CD4-positive, alpha-beta T cell treated with Interleukin-4 for 4 hours (primary cell): ENCODE measurements at places on chromosomes 7 and 10.

DNA sequence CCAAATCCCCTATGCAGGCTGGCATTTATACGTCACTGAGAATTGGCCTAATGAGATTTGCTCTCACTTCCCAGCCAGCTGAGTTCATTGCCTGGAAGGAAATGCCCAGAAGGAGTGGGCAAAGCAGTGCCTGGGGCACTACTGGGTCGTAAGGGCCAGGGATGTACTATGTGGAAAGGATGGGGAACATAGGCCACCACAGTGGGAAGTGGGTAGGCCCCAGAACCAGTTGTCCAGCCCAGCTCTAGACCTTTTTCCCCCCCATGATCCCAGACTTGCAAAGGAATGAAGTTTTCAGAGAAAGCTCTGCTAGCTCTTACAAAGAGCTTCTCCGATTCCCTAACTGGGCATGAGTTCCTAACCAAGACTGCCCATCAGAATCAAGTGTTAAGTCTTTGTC, 13.9 kb downstream of the TRPV5 start:
- no peak for DNase-seq

- no peak for DNase-seq
Observed at GRCh38 chr7:157581740-157582139, 244.9 kb downstream of the DNAJB6 start.

GRCh38 chr7:81407094-81407493, 362.8 kb downstream of the HGF start:
- no peak for DNase-seq

DNA sequence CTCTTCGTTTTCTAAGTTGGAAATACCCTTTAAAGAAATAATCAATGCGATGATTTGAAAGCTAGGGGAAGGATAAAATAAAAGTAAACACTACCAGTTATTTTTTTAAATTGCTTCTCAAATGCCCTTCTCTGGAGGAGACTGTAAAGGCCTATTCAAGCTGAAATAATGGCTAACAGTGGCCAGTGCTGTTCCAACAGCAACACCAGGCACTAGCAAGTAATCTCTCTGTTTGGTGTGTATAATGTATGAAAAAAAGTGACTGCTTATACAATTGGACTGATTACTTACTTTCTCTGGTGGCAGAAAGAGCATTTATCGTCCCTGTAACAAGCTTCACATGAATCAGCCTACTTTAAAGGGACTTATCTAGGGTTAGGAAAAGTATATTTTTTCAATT, 102.7 kb downstream of the CSTF2T start:
- no peak for DNase-seq

- peak; percentile 80 for DNase-seq
Observed at GRCh38 chr7:38368191-38368605, 94.8 kb upstream of the TARP start.

DNA sequence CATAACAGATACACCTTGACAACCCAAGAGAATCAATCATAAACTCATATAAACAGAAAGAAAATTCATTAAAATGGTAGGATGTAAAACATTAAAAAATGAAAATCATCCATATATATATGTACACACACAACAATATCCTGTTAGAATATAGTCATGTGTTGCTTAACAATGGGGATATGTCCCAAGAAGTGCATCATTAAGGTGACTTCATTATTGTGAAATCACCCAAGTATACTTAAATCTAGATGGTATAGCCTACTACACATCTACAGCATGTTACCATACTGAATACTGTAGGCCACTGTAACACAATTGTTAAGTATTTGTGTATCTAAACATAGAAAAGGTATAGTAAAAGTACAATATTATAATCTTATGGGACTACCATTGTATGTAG, 115.8 kb upstream of the TMEM168 start:
- no peak for DNase-seq

- no peak for DNase-seq
Observed at GRCh38 chr7:98354511-98355249, 46.2 kb downstream of the BAIAP2L1 start.

DNA sequence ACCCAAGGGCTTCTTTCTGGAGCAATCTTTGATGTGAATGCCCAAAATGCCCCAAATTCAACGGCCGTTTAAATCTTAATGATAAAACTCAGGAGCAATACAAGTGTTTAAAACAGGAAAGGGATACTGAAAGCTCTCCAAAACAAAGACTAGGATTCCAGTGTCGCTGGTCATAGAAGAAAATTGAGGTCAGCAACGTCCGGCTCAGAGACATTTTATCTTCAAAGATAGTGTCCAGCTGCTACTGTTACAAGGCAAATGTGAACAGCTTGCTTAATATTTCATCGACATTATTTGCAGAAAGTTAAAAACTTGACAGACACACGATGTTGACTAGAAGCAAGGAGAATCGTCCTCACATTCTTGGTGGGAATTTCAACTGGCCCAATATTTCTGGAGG, 15.4 kb upstream of the CTBP2 start:
- no peak for DNase-seq

DNA sequence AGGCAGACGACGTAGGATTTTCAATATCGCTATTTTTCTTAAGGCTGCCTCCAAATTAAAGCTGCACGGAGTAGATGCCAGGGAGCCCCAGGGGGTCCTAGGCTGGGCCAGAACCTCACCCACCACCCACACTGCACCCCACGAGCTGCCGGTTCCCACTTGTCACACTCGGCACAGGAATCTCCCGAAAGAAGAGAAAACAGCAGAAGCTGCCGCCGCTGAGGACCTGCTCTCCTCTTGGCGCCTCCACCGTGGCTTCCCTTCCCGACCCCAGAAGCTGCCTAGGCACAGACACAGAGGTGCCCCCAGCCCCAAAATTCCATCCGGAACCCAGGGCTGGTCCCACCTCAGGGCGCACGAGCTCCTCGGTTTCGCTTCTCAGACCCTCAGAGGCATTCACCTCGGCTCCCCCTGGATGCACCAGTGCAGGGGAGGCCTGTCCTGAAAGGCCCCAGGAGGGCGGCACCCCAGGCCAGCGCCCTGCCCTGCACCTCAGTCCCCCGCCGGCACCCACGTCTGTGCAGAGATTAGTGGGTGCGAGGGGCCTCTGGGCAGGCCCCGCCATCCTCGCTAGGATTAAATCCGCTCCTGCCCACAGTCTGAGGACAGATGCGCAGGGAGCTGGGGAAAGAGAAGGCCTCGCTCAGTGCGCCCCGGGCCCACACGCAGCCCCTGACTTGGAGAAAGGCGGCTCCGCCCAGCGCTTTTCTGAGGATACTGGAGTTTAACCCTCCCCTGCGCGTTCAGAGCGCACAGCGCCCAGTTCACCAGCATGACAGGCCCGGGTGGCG, 99.2 kb downstream of the PTPRN2 start:
- no peak for DNase-seq

DNA sequence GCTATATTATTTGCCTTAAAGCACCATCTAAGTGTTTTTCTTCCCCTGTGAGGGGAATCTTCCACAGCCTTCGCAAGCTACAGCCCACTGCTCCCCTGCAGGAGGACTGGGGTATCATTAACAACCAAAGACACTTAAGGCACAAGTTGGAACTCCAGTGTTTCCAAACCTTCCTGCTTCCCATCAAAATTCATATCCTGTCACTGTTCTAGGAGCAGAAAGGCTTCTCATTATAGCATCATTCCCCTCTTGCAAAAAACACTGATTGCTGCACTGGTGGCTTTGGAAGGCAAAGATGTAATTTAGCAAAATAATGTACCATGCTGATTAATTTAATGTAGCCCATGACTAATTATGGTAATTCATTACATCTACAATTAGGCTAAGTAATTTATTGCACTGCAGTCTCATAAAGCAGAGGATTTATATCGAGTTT, 207.2 kb downstream of the SKAP2 start:
- DNase-seq = no peak

GRCh38 chr7:158024881-158025280, 562.7 kb downstream of the PTPRN2 start:
- no peak for DNase-seq

GRCh38 chr10:85795460-85795859, 571.1 kb downstream of the GRID1 start:
- DNase-seq = no peak

DNA sequence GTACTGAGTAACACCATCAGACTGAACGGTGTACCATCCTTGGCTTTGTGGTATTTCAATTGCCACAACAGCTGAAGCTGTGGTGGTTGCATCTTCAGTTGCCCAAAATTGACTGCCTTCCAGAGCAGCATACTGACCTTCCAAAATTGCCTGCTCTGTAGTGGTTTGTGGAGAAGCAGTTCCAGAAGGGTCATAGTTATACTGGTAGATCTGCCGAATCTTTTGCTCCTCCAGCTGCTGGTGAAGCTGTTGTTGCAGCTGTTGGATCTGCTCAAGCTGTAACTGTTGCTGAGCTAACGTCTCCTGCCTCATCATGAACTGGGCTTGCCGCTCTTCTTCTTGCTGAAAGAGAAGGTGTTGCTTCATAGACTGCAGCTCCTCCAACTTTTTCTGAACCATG, 212.2 kb downstream of the PCLO start:
- DNase-seq = no peak

GRCh38 chr7:118075936-118076335, 108.0 kb upstream of the LSM8 start:
- no peak for DNase-seq

DNA sequence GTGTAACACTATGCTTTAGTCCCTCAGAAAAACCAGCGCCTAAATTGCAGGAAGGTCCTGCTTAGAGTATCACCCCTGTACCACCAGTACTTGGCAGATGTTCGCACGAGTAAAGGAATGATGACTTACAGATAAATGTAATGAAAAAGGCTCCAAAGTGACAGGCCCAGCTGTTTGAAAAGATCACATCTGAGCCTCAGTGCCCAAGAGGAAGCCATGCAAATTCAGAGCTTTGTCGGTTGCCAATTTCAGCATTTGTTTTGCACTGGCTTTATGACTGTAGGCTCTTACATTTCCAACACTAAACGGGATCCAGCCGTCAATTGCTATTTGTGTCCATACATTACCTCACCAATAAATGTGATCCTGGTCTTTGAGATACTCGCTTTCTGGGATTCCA, 60.6 kb upstream of the GAD2 start:
- no peak for DNase-seq
